ENCODE measurements at places on chromosomes 3 and 15.

DNA sequence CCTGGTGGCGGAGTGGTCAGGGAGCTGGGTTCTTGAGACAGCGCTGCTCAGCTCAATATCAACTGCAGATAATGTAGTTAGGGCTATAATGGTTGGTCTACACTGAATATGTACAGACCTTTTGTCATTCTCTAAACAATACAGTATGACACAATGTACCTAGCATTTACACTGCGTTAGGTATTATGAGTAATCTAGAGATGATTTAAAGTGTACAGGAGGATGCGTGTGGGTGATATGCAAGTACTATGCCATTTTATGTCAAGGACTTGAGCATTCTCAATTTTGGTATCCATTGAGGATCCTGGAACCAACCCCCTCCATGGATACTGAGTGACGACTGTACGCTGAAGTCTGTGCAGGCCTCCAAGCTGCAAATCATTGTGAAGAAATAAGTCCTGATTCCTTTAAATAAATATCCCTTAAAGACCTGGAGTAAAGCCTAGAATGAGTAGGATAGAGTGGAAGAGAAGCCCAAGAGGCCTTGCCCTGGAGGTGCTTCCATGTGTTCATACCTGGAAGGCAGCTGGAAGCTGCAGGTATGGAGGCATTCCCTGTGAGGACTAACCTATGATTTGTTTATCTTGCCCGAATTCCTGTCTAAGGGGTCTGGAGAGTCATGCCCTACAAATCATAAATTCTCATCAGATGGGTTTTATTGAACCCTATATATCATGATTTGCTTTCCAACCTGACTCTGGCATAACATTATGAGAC, 15.7 kb upstream of the RTP1 start:
- no peak for DNase-seq

GRCh38 chr3:148975248-148975647, 16.1 kb upstream of the GYG1 start:
- DNase-seq: no peak

DNA sequence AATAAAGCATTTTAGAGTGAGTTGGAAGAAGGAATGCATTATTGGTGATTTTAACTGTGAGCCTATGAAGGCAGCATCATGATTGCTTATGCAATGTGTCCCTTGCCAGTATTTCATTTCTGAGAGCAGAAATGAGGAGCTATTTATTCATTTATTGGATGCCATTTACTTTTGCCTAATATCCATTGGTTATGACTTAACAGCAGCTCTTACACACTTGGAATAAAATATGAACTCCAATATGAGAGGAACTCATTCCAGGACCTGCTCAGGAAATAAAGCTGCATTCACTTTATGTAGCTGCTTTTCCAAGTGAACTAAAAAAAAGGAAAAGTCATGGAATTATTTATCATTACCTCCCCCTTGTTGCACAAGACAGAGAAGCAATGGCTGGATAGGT, 280.1 kb downstream of the LRTM1 start:
- DNase-seq: no peak

DNA sequence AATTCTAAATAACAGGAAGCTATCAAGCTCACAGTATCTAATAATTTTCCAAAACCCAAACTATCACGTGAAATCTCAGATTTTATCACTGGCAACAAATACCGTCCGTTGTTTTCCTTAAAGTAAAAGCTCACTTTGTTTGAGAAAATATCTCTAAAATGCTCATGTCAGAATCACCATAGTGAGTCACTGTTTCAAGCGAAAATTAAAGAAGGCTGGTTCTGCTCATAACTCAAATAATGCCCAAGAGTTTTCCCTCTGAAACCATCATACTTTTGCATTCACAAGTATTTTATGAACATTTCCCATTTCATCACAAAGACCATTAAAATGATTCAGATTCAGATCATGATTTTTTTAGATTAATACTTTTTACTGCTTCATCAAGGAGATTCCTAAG, 50.6 kb downstream of the TBL1XR1 start:
- no peak for DNase-seq

GRCh38 chr15:69539345-69539744, 86.7 kb downstream of the RPLP1 start:
- no peak for DNase-seq

- DNase-seq: no peak
These were observed 2.5 kb downstream of the PRTG start for GRCh38 chr15:55740359-55740878.

DNA sequence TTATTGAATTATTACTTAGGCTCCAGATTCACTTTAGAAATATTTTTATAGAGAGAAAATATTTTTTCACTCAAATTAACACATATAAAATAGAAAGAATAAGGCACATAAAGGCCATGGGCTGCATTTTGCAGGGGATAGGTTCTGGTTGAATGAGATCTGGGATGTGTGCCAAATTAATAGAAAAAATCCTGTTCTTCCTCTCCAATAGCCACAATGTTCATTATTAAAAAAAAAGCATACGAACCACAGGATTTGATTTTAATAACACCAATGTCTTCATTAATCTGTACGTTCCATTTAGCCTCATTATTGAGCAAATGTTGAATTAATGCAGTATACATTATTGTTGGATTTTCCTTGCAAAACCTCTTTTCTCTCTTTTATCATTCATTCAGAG, 622.8 kb upstream of the AGTR1 start:
- DNase-seq: no peak

DNA sequence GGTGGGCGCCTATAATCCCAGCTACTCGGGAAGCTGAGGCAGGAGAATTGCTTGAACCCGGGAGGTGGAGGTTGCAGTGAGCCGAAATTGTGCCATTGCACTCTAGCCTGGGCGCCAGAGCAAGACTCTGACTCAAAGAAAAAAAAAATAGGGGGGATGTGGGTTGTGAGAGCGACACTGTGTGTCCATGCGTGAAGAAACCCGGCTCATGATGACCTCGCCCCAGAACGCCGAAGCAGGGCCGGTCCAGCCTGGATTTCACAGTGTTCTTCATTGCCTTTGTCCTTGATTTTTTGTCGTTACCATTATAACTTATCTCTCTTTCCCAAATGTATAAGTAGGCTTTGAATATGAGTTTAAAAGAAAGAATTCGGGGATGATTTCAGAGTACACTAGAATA, 128.7 kb downstream of the PGPEP1L start:
- DNase-seq: no peak

GRCh38 chr3:5347486-5347885, 160.0 kb downstream of the EDEM1 start:
- DNase-seq: no peak

DNA sequence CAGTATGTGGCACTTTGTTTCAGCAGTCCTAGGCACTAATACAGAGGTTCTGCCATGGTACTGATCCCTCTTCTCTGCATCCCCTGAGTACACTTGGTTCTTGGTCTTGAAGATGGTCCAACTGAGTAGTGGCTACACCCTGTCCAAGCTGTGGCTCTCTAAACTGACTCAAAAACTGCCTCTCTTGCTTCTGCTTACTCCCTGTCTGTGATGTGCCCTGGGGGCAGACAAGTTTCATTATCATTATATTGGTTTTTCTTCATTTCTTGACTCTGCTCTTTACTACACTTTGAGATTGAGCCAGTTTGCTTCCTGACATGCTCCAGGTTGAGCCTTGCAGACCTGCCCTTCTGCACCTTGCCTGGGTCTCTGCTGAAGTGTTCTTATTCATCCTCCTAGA, 18.9 kb upstream of the ST3GAL6 start:
- no peak for DNase-seq

DNA sequence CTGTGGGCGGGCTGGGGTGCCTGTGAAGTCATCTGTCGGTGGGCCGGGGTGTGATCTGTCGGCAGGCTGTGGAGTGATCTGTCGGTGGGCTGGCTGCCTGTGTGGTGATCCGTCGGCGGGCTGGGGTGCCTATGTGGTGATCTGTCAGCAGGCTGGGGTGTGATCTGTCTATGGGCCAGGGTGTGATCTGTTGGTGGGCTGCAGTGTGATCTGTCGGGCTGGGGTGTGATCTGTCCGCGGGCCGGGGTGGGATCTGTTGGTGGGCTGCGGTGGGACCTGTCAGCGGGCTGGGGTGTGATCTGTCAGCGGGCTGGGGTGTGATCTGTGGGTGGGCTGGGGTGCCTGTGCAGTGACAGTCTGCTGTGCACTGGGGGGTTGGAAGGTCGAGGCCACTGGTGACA, 204.5 kb downstream of the XXYLT1 start:
- DNase-seq: no peak

- DNase-seq: no peak
These were observed 51.3 kb downstream of the SMAD3 start for GRCh38 chr15:67116742-67117141.

GRCh38 chr3:144424606-144425005, 453.0 kb downstream of the DIPK2A start:
- no peak for DNase-seq

GRCh38 chr3:122689587-122689986, 8.9 kb downstream of the PARP14 start:
- no peak for DNase-seq

DNA sequence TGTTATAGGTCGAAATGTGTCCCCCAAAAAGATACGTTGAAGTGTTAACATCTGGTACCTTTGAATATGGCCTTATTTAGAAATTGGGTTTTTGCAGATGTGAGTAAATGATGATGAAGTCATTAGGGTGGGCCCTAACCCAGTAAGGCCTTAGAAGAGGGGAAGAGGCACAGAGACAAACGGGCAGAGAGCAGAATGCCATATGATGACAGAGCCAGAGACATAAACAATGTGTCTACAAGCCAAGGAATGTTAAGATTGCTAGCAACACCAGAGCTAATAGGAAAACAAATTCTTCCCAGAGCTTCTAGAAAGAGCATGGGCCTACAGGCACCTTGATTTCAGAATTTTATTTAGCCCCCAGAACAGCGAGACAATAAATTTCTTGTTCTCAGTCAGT, 693.1 kb upstream of the NECTIN3 start:
- no peak for DNase-seq

GRCh38 chr3:98003306-98003969, 31.2 kb upstream of the RIOX2 start:
- DNase-seq: no peak

DNA sequence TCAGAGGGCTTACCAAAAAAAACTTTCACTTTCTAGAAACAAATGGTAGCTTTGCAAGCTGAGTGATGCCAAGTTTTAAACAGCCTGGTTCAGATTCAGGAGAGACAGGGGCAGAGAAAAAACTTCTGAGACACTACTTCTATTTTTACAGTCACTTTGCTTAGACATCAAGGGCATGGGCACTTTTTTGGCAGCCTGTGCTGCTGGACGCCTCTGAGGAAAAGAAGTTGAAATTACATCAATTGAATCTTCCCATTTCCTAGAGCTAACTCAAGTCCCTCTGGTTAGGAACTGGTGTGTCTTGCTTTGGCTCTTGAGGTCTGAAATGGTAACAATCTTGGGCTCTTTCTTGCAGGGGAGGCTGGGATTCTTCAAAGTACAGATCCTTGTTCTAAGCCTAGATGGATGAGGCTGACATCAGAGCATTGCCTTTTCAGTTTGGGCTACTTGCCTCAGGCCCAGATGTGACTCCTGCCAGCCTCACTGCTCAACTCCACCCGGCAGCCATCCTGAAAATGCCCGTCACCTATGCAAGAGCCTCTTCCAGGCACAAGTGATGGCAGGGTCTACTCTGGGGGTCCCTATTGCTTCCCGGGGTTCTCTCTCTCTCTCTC, 357.5 kb downstream of the FOXP1 start:
- DNase-seq: no peak

GRCh38 chr3:146715170-146715569, 110.0 kb upstream of the PLSCR5 start:
- DNase-seq: no peak

DNA sequence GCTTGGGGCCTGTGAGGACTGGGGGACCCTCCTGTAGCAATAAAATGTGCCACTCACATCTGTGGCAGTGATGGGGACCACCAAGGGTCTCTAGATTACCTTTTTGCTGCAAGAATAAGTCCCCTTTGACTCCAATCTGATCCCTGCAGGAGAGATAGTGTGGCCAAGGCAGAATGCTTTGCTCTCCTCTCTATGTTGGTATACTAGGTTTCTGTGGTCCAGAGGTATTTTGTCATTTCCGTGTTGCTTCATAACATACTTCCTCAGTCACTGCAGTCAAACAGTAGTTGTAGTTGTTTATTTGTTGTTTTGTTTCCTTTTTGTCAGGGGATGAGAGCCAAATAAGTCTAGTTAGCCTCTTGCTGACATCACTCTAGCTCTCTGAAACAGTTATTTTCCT, 13.1 kb upstream of the NAALADL2 start:
- no peak for DNase-seq

GRCh38 chr3:127412578-127413317, 124.9 kb upstream of the PRR20G start:
- DNase-seq: no peak

DNA sequence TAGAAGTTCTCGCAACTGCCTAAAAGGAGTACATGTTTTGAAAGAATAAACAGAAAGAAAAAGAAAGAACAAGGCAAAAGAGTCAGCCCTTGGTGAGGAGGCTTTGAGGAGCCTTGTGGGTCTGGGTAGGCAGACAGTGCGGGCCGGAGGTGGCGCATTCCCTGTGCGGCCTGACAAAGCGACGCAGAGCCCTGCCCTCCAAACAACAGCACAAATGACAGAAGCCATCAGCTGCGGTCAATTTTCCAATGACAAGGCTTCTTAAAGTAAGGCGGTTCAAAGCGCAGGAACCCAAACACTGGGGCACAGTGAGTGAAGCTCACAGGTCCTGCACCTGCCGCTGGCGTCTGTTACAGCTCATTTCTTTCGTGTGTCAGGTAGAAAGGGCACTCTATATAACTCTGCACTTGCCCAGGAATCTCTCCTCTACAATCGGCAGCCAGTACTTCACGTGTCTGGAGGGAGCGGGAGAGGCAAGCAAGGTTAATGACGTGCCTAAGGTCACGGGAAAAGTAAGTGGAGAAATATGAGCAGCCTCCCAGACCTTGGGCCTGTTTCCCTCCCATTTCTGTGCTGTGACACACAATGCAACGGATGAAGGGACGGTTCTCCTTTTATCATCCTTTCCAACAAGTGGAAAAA, 178.1 kb downstream of the OPA1 start:
- DNase-seq: no peak

DNA sequence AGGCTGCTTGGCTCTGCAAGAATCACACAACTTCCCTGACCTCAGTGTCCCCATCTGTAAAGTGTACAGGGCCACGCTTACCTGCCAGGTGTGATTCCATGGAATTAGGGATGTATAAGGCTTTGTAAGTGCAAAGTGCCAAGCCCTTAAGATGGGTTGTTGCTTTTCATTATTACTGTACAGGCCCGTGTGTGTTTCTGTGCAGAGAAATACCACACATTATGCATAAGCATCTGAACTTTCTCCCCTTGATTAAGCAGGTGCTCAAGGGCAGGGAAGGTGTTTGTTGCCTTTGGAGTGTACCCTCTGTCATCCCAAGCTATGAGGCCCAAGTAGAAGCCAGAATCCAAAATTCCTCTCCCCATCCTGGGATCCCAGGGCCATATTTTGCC, 13.6 kb upstream of the HRH1 start:
- DNase-seq: no peak

GRCh38 chr15:58361273-58361759, 70.5 kb upstream of the LIPC start:
- DNase-seq: no peak

GRCh38 chr3:107524841-107525643, 2.3 kb downstream of the BBX start:
- DNase-seq: peak; percentile 43

Measured in stimulated activated CD4-positive, alpha-beta T cell treated with anti-CD3 and anti-CD28 coated beads, Interleukin-4, amount 100 ng/mL, for 24 hours (primary cell).